ENCODE measurements at places on chromosomes 6 and 20.

- no peak for DNase-seq
Observed at GRCh38 chr20:35517125-35517524, 12.3 kb downstream of the C20orf173 start.

- DNase-seq: peak; percentile 99
Observed at GRCh38 chr6:33417903-33418689, at the start of gene CUTA. Gene CUTA (minus strand): TSS chr6:33418107. CDS start chr6:33418000, 107 bp downstream.

DNA sequence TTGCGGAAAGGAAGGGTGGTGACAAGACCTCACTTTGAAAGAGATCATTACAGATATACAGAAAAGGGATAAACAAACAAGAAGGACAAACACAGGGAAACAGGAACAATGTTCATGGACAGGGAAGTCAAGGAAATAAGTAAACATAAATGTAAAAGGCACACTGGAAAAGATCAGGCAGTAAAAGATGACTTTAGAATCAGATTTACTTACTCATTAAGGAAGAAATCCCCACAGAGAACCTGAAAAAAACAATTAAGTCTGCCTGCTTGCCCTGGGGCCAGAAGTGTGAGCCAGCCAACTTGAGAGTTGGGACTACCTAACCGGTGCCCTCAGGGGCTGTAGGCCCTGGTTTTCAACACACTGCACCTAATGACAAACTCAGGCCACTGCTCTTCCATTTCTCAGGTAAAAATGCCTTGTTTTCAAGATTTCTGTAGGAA is 1.7 kb downstream of the APMAP start:
- no peak for DNase-seq

DNA sequence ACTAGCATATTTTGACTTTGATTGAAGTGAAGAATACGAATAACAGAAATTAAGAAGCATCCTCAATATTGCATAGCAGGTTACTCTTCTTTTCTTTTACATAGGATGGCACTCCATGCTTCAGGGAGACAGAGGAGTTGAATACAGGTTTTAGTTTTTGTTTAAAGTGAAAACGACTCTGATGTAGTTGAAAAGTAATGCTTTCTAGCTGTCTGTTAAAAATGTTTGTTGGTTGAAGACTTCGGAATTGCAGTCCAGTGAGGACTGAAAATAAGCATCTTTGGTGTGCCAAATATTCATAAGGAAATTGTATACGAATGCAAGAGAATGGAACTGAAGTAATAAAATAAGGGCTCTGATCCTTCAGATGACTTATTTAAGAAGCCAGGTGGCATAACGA is 618 bp upstream of the SLC16A10 start:
- DNase-seq: no peak

DNA sequence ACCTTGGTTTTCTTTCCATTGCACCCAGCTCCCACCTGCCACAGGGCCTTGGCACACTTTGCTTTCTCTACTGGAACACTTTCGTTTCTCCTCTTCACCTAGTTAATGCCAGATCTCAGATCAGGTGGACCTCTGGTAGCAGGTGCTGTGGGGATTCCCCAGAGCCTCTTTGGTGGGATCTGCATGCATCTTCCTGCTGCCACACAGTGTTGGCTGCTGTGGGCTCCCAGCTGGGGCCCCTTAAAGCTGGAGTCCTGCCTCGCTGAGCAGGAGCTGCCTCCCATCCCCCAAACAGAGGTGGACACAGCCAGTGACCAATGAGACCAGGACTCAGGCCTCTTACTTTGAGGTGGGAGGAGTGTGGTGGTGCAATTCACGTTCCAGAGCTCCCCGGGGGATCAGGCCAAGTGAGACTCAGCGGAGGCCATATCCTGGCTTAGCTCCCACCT is 28.4 kb downstream of the CEBPB start:
- no peak for DNase-seq

DNA sequence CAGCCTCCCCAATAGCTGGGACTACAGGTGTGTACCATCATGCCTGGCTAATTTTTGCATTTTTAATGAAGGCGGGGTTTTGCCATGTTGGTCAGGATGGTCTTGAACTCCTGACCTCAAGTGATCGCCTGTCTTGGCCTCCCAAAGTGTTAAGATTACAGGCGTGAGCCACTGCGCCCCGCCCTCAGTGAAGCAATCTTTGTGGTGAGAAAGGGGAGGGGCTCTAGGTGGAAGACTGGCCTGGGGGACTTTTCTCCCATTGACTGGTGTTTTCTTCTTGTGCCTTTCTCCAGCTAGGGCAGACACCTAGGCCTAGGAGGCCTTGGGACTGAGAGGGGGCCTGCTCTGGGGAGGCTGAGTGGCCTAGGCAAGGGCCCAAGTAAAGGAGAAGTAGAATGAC is 84.1 kb downstream of the DNAAF9 start:
- no peak for DNase-seq

GRCh38 chr20:45067558-45067957 is 33.4 kb downstream of the KCNS1 start:
- DNase-seq: no peak

GRCh38 chr6:40856271-40856670 is 182.8 kb downstream of the UNC5CL start:
- no peak for DNase-seq

GRCh38 chr6:166815629-166816028 is 140.7 kb downstream of the RNASET2 start:
- DNase-seq: no peak

DNA sequence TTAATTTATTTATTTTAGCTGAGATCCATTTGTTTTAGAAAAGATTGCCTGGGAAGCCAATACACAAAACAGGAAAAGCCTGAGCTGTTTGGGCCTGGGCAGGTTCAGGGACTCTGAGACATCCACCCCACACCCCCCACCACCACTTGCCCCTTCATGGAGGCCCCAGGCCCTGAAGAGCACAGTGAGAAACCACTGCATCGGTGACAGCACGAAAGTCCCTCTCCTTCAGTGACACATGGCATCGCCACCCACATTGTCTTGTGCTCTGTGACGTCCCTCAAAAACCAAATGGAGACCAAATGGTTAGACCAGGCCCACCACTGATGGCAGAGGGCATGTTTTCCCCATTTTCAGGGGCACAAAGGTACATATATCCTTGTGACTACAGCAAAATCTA is 106.4 kb downstream of the SYNDIG1 start:
- DNase-seq: no peak

DNA sequence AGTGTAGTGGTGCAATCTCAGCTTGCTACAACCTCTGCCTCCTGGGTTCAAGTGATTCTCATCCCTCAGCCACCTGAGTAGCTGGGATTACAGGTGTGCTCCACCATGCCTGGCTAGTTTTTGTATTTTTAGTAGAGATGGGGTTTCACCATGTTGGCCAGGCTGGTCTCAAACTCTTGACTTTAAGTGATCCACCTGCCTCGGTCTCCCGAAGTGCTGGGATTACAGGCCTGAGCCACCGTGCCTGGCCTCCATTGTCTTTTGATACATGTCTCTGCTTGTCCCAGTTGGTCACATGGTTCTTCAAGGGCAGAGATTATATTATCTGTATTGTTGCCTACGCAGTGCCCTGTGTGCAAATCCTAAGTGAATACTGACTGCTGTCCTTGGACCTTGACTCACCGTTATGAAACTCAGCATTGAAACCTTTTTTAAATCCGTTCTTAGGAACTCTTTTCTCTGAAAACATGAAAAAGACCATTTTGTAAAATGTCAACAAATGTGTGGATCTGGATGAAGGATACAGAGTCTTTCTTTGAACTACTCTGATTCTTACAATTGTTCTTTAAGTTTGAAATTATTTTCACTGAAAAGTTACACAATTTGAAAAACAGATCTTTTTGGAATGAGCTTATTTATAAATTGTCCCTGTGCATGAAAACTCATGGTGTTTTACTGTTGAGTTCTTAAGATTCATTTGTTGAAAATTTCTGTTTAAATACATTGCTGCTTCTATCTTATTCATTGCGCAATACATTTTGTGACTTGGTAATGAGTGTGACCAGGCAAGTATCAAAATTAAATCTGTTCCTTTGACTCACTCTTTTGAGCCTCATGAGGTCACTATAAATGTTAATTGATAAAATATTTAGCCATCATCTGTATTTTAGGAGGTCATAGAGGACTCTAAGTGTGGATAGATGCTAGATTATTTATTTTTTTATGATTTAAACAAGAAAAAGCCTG is 293.5 kb downstream of the UTRN start:
- DNase-seq: no peak

DNA sequence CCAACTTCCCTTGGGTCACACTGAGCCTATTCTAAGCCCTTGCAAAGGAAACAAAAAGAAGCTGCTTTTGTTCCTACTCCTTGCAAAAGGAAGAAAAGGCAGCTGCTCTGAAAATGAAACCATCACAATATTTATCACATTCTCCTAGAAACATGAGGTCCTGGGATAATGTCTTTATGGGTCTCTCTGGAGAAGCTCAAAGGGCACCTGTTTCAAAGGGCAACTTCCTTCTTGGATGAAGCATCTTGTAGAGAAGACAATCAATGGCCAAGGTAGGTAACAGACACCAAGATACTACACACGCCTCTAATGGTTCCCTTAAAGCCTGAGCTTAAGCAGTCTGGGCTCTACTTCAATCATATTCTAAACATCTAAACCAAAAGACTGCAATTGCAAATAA is 10.4 kb downstream of the ELOVL5 start:
- no peak for DNase-seq

GRCh38 chr20:20457392-20458126 is 89.7 kb downstream of the INSM1 start:
- no peak for DNase-seq

DNA sequence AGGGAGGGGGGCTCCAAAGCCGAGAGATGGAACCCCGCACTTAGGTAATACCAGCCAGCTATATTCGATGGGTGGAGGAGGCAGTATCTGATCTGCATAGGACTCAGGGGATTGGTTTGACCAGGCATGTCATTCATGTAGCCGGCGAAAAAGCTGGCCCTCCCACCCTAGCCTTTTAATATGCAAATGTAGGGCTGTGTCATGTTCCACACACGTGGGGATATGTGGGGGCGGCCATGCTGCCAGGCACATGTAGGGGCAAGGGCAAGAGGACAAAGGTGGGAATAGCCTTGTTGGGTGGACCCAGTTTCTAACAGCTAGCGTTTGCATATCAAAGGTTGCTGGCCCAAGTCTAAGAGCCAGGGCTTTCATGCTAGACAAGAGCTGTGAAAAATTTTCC is 39.1 kb upstream of the DDR1 start:
- DNase-seq: no peak

- no peak for DNase-seq
Observed at GRCh38 chr6:134853111-134854055, 96.5 kb downstream of the ALDH8A1 start.

DNA sequence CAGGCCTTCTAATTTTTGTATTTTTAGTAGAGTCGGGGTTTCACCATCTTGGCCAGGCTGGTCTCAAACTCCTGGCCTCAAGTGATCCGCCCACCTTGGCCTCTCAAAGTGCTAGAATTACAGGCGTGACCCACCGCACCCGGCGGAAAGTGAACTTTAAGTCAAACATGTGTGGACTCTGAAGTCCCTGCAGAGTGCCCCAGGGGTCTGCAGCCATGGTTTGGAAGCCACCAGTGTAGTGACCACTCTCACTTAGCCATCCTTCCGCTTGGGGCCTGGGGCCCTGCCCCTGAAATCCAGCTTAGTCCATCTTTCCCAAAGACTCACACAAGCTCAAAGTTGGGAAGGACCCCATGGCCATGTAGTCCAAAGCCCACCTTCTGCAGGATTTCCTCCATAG is 164.5 kb downstream of the GRM4 start:
- no peak for DNase-seq

GRCh38 chr6:160069050-160069454 is 52.6 kb upstream of the SLC22A1 start:
- DNase-seq: no peak

DNA sequence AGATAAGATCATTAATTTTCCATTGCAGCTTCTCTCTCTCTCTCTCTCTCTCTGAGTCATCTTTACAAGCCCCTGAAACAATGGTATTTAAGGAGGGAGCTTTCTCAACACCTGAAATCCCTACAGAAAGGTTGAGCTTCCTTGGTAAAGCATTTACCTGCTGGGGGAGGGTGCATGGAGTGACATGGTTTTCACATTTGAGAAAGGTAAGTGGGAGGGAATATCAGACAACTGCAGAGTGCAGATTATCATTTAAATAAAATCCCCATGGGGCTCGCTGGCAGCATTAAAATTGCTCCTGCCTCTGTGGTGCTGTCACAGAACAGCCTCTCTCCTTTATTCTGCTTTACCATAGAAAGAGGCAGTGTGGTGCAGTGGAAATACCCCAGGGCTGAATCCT is 10.3 kb upstream of the PDYN start:
- DNase-seq: no peak

GRCh38 chr20:56439771-56440291 is 27.8 kb downstream of the CASS4 start:
- DNase-seq: peak; percentile 98

DNA sequence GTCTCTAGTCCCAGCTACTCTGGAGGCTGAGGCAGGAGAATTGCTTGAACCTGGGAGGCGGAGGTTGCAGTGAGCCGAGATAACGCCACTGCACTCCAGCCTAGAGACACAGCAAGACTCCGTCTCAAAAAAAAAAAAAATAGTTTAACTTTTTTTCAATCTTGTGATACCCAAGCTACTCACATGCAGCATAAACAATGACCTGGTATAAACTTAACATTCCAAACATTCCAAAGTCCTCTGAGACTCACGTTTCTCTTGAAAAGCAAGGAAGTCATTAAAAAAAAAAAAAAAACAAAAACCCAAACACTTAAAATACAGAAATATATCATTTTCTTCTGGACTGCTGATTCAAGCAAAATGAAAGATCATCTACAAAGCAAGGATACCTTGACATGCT is 14.3 kb downstream of the CRNKL1 start:
- DNase-seq: no peak

DNA sequence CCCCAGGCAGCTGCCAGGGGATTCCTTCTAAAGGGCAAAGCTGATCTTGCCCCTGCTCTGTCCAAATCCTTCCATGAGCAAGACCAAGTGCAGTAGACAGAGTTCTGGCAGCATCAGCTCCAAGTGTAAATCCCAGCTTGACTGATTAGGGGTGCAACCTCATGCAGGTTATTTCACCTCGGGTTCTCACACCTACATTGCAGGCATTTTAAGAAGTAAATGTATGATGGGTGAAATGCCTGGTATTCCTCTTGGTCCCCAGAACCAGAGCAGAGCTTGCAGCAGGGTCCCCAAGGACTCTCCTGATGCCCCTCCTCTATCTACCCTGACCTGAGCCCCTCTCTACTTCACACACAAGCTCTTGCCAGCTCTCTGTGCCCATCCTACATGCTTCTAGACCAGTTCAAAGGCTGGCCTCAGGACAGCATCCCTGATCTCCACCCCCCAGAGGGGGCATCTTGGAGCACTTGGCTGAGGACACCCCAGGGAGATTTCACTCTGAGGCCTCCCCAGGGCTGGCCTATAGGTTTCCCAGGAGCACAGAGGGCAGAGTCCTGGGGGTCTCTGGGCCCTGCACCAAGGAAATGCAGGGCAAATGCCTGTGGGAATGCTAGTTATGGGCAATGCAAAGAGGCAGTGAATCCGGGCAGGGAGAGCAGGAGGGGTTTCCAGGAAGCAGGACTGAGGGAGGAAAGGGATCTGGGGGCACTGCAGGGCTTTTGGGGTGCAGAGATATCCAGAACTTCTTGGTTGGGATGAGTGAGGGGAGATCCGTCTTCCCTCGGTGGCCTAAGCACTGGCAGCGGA is 1.0 kb downstream of the LZTS3 start:
- no peak for DNase-seq
